GM23338 (cell line): ENCODE measurements at places on chromosomes 3 and 15.
A peak's percentile ranks its signal among the peaks of the same experiment; 100 is the strongest.

DNA sequence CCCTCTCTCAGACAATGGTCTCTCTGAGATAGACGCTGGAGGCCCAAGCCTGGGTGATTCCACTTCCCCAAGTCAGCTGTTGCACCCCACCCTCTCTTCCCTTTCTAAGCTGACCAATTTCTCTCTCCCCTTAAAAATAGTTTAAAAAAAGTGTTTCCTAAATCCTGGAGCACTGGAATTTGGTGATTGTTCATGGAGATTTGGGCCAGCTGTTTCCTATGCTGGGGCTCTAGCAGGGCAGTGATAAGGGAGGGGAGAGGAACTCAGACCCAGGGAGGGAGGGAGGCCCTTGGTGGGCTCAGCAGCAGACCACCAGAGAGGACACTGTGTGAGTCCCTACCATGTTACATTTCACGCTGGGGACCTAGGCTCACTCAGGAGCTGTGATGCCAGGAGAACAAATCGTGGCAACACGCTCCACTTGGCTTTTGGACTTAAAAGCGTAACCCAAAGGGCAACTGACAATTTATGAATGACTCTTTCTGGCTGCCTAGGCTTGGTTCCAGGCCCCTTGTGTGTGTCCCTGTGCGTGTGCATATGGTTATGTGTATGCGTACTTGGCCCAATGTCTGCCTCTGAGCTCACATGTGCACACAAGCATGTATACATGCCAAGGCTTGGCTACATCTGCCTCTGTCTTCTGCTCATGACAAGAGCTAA lies 59.8 kb upstream of the INSYN1 start:
- no peak for DNase-seq

GRCh38 chr3:50154840-50155490 lies at the start of gene SEMA3F:
Gene SEMA3F (plus strand): TSS chr3:50155324. CDS start chr3:50159623, 4,299 bp downstream.
- DNase-seq: peak; percentile 78

DNA sequence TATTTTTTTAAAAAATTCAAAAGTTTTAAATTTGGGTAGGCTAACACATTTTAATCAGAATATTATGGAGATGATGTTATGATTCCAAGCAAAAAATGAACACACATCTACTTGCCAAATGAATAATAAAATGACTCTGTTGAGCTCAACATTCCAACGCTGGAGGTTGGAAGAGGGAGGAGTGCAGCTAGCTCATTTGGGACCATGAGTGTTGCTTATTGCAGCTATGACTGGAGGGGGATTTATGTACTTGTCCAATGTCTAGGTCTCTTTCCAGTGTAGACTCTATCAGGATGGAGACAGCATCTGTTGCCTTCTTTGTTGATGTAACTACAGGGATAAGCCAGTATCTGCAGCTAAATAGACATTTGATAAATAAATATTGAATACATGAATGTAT lies 310.6 kb downstream of the CACNA2D3 start:
- no peak for DNase-seq

DNA sequence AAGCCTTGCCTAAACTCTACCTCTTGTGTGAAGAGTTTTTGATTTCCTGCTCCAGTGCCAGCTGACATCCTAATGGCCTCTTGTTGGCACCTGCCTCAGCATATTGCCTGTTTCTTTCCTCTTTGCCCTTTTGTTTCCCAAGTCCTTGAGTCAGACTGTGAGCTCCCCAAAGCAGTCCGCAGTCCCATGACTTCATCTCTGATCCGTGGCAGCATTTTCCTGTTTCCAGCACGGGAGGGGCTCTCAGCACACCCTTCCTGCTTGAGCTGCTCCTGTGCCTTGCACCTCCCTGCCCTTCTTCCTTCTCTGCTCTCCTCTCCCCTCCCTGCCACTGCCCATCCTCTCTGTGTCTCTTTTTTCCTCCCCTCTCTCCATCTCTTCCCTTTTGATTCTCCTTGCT lies 179.6 kb downstream of the EPHB1 start:
- DNase-seq: no peak

GRCh38 chr3:157428853-157429252 lies 7.8 kb upstream of the PTX3 start:
- DNase-seq: no peak

DNA sequence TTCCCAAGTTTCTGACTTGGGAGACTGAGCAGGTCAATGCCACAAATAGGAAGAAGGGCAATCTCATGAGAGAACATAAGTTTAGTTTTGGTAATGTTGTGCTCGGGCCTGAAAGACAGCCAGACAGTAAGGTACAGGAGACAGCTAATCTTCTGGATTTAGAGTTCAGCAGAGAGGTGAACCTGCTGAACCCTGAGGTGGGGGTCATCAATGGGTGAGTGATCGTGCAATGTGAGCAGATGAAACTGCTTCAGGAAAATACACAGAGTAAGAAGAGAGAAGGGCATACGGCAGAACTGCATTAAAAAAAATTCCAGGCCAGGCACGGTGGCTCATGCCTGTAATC lies 23.3 kb downstream of the RUBCN start:
- DNase-seq: no peak

GRCh38 chr3:124885466-124886167 lies 1.5 kb downstream of the ITGB5 start:
- peak; percentile 62 for DNase-seq

GRCh38 chr3:115340586-115340985 lies 193.5 kb upstream of the ZBTB20 start:
- no peak for DNase-seq

- peak; percentile 62 for DNase-seq
Measured at GRCh38 chr3:38137615-38138348, 679 bp upstream of the MYD88 start.

- DNase-seq: peak; percentile 85
Measured at GRCh38 chr15:48352474-48353072, 21.3 kb downstream of the DUT start.

- no peak for DNase-seq
Measured at GRCh38 chr3:65837604-65838003, 201.1 kb downstream of the MAGI1 start.

- no peak for DNase-seq
Measured at GRCh38 chr15:63703641-63704240, 106.6 kb downstream of the FBXL22 start.

GRCh38 chr15:70141376-70142071 lies 43.8 kb upstream of the TLE3 start:
- DNase-seq: no peak

DNA sequence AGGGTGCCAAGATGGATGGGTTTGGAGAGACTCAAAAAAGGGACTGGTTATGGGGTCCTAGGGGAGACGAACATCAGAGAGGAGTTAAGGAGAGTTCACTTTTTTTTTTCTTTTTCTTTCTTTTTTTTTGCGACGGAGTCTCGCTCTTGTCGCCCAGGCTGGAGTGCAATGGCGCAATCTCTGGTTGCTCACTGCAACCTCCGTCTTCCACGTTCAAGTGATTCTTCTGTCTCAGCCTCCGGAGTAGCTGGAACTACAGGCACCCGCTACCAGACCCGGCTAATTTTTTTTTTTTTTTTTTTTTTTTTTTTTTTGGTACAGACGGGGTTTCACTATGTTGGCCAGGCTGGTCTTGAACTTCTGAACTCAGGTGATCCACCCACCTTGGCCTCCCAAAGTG lies 1.2 kb downstream of the SPINT1 start:
- no peak for DNase-seq

DNA sequence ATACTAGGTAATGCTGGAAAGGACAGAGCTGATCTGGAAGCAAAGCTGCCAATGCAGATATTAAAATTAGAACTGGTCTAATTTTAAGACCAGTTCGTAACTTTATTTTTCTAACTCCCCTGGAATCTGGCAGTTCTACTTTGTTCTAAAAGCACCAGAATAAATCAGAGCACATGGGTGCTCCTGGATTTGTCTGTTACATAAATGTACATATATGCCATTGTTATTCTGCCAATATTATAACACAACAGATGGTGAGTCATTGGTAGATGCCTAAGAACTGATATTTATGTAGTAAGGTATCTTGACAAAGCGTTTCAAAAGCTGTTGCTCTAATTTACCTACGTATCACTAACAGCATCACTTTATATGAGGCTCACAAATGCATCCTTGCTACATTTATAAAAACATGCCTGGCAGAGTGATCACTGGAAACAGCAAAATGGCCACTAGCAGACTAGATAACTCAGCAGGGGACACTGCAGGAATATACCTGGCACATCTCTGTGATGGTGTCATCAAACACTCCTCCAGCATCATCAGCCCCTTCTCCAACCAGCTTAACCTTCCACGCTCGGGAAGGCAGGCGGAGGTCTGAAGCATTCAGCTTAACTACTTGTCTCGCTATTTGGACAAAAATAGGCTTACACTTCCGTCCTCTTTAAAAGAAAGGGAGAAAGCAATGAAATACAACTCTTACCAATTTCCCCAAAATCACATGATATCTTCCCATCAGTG lies 26.2 kb downstream of the FBXL22 start:
- no peak for DNase-seq

DNA sequence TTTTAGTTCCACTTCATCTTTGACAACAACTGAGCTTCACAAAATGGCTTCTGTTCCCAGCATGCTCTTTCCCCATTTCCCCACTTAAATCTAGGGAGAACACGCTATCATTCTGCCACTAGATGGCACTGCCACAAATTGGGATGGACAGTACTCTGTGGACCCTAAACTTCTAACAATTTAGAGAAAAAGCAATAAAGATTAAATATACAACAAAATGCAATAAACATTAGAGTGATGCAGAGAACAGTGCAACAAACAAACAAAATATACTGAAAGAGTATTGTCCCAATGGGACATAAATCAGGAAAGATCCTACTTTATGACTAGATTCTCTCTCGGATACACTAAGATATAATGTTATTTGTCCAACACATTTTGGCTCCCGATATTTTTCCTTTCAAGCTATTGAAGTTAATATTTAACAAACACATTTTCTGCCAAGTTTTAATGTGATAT lies 169.7 kb upstream of the TMCO5A start:
- DNase-seq: peak; percentile 77

- no peak for DNase-seq
Measured at GRCh38 chr15:62899090-62899493, 143.5 kb upstream of the TPM1 start.

DNA sequence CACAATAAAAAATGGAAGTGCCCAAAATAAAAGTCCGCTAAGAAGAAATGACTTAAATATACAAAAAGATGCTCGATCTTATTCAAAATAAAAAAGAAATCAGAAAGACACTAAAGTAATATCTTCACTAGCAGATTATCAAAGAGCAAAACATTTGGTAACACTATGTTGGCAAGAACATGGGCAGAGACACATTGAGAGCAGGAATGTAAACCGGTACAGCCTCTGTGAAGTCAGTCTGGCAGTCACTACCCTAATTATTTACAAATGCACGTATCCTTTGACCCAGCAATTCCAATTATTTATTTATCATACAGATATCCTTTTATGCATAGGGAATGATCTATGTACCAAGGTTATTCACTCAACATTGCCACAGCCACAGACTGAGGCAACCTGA lies 34.5 kb downstream of the TBL1XR1 start:
- no peak for DNase-seq

- no peak for DNase-seq
Measured at GRCh38 chr3:182325213-182325950, 467.9 kb upstream of the ATP11B start.

DNA sequence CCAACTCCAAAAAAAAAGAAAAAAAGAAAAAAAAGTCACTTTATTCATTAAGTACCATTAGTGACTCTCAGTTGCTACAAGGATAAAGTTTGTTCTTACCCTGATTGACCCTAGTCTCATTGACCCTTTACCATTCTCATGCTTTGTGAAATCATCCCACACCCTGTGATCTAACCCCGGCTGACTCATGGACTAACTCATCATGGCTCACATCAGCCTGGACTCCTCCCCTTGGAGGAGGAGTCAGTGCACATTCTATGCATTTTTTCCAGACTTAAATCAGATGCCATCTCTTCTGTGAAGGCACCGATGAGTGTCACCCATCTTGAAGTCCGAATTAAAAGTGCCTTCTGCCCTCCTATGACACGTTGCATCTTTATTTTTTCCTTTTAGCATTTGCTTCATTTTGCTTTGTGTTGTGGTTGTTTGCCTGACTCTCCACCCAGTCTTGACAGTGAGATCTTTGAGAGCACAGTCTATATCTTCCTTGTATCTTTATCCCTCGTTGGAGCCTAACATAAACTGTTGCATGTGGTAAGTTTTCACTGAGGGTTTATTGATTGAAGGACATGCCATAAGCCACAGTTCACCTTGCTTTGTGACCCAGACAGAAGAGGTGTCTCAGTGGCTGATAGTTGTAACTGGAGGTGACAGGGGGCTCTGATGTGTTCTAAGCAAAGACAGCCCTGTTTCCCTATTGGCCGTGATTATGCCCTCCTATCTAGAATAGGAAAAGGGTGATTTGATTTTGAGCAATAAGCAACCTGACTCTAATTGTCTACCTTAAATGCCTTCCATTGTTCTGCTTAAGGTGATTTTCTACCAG lies 72.1 kb downstream of the IL1RAP start:
- peak; percentile 63 for DNase-seq

DNA sequence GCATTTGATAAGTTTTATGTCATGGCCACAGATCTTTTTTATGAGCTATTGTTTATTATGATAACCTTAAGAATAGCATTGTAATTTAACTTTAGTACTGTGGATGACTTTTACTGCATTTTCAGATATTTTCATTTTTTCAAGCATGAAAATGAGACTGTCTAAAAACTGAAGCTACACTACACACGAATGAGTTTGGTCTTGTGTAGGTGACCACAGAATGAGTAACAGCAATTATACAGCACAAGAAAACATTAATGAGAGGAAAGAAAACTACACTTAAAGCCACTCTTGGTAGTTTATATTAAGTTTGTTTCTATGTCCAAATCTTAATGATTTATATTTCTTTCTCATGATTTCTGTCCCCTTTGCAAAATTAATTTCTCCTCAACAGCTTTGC lies 809.2 kb downstream of the NAALADL2 start:
- DNase-seq: no peak

- no peak for DNase-seq
Measured at GRCh38 chr3:15754047-15754446, 43.7 kb downstream of the ANKRD28 start.

DNA sequence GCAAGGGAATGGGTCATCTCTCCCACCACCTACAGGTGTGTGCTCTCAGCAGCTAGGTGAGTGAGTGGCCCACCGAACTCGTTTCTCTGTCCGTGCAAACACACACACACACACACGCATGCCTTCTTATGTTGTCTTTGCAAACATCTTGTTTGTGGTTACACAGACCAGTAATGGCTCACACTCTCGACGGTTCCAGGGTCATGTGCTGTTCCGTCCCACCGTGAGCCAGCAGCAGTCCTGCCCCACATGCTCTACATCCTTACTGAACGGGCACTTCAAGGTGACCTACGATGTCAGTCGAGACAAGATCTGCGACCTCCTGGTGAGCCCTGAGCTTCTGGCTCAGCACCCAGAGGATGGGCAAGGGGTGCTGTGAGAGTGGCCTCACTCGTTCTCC lies 4.3 kb downstream of the ITIH1 start:
- no peak for DNase-seq

- no peak for DNase-seq
Measured at GRCh38 chr3:169022457-169022856, 641.1 kb downstream of the MECOM start.
